ENCODE measurements at places on chromosomes 6 and 20.

DNA sequence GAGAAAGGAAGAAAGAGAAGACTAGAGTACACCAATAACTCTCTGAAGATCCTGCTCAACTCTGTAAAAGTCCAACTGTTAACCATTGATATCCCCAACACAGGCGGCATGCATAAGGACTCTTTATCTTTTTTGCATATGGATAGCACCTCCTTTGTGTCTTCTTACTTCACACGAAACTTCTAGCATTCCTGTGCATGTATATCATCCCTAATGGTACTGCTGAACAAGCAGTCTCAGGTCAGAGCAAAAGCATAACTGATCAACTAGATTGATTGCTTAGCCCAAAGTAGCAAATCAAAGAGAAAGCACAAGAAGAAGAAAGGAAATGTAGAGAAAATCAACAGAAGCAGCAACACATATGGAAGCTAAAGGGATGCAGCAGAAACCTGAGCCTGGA is 234.4 kb downstream of the SYNE1 start:
- DNase-seq, result no peak

- no peak for DNase-seq
These were observed 16.9 kb upstream of the PSMF1 start for GRCh38 chr20:1101533-1101932.

DNA sequence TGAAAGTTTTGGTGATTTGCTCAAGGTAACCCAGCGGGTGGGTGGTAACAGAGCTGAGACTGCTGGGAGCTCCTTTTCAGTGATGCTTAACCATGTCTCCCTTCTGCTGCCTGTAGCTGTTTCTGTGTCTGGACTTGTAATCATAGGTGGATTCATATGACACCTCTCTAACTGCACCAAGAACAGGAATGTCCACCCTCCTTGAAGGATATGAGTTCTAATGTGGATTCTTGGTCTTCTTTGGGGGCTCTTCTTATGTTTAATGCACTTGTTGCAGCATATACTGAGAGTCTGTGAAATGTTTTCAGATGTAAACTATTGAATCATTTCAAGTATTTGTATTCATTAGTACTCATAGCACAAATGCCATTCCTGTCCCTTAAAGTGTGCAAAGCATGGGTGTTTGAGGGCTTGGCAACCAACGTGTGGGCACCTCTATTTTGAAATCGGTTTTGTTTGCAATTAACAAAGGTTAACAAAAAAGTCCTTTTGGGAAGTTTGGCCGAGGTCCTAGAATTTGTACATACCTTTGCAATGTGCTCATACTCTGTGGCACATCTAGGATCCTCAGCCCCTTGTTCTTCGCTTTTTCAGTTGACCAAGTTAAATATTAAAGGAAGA is 138.0 kb downstream of the SOX4 start:
- DNase-seq, result no peak

GRCh38 chr20:3734111-3734843 is 1.8 kb downstream of the HSPA12B start:
- DNase-seq, result no peak

GRCh38 chr6:92147246-92147645 is 1272.1 kb downstream of the EPHA7 start:
- DNase-seq, result no peak

DNA sequence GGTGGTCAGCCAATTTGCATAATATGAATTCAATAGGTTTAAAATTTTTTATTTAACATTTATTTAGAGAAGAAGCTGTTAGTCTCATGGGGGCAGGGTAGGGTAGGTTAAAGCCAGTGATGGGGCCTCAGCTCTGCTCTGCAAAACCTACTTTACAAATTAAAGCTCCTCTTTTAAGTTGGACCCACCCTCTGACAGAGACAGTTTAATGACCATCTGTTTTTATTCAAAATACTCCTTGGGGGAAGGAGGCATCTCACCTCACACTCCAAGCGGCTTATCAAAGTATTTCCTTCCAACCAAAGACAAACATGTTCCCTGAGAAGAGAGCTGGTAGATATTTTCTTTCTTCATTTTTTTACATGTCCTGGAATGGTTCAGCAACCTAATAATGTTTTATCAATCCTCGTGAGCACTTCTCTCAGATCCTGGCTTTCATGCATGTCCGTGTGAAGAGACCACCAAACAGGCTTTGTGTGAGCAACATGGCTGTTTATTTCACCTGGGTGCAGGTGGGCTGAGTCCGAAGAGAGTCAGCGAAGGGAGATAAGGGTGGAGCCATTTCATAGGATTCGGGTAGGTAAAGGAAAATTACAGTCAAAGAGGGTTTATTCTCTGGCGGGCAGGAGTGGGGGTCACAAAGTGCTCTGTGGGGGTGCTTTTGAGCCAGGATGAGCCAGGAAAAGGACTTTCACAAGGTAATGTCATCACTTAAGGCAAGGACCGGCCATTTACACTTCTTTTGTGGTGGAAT is 184.7 kb downstream of the GJA1 start:
- no peak for DNase-seq

DNA sequence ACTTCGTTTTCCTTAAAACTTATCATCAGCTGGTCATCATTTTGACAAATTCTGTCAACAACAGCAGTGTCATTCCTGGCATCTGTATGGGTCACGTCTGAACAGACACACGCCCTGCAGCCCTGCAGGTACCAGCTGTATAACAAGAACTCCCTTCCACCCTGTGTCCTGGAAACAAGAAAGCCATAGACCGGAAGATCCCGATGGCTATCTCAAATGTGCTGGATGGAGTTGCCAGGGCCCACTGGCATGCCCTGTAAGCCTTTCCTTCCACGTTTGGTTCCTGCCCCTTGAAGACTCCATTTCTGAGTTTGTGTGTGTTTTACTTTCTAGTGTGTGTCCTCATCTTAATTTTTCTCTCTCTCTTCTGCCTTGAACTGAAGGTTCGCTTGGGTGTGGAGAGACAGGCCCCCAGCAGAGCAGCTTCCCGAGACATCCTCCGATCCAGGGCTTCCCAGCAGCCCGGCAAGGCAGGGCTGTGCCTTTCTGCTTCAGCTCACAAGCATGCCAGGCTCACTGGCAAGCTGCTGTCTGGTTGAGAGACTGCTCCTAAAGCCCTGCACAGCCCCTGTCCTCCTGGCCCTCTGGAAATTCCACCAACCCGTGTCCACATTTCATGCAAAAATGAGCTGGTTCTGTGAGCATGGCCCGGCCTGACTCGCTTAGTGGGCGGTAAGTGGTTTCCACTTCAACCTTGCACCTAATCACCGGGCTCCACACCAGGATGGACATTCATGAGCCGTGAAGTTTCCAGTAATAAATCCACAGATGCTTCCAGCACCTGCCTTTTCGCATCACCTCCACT is 8.7 kb downstream of the GFRA4 start:
- DNase-seq, result no peak

GRCh38 chr6:133814797-133815196 is 74.1 kb upstream of the TCF21 start:
- no peak for DNase-seq

GRCh38 chr6:82914511-82914910 is 151.1 kb downstream of the UBE3D start:
- no peak for DNase-seq

Data from neural crest cell (in vitro differentiated cells).